ENCODE measurements at places on chromosomes 13 and 19.

- DNase-seq = no peak
Measured at GRCh38 chr19:28523619-28524018, 689.3 kb downstream of the UQCRFS1 start.

DNA sequence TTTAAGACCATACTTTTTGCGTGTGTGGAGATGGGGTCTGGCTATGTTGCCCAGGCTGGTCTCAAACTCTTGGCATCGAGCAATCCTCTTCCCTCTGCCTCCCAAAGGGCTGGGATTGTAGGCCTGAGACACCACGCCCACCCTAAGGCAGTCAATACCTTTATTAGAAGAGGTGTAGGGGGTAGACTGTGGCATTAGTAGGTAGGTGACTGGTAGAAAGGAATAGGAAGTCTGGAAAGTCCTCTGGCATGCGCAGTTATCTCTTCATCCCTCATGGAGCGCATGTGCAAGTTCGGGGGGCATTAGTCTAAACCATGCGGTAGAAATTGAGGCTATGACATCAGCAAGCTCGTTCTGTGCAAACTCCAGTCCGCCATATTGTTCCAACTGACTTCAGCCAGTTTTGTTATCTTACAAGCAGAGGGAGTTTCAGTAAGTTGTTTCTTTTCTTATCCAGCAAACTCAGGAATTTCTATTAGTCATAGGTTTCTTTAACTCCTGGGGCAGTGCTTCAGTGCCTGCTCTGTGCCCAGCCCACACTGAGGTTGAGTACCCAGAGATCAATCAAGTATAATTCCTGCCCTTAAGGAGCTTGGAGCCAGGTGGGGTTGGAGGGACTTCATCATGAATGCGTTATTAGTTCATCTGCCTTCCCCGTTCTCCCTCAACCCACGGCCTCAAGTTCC, 7.3 kb upstream of the RANBP3 start:
- DNase-seq = no peak

DNA sequence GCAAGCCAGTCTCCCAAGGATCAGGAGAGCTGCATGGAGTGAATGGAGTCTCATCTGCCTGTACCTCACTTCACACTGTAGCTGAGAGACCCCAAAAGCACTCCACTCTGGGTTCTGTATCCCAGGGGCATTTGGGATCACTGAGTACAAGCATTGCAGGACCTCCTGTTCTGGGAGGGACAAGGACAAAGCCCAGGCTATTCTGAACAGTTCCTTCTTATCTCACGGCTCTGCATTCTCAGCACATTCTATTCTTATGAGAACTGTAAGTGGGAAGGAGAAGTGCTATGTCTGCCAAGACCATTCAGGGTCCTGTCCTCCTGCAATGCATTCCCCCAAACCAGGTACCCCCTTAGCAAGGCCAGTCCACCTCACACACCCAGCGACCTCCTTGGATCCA, 42.8 kb downstream of the RNF6 start:
- DNase-seq = no peak

- DNase-seq = no peak
Measured at GRCh38 chr13:74103196-74103595, 31.0 kb downstream of the KLF12 start.

- no peak for DNase-seq
Measured at GRCh38 chr19:1041272-1041834, 1.4 kb downstream of the ABCA7 start.
